BE2C (cell line): ENCODE measurements at places on chromosomes 11 and 22.
A peak's percentile ranks its signal among the peaks of the same experiment; 100 is the strongest.

DNA sequence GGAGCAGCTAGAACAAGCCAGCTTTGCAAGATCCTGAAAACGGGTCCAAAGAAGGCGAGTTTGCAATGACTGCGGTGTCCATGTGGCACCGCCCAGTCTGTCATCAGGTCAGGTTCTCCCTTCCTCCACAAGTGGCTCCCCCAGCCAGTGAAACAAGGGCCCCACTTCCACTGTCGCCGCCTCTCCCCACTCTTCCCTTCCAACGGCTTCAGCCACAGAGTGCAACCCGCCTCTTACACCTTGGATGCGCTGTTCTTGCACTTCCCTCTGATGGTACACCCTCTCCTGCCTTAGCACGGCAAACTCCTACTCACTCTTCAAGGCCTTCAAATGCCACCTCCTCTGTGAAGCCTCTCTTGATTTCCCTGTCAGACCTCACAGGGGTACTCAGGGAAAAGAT, 10.8 kb upstream of the TCF20 start:
- DNase-seq: no peak

DNA sequence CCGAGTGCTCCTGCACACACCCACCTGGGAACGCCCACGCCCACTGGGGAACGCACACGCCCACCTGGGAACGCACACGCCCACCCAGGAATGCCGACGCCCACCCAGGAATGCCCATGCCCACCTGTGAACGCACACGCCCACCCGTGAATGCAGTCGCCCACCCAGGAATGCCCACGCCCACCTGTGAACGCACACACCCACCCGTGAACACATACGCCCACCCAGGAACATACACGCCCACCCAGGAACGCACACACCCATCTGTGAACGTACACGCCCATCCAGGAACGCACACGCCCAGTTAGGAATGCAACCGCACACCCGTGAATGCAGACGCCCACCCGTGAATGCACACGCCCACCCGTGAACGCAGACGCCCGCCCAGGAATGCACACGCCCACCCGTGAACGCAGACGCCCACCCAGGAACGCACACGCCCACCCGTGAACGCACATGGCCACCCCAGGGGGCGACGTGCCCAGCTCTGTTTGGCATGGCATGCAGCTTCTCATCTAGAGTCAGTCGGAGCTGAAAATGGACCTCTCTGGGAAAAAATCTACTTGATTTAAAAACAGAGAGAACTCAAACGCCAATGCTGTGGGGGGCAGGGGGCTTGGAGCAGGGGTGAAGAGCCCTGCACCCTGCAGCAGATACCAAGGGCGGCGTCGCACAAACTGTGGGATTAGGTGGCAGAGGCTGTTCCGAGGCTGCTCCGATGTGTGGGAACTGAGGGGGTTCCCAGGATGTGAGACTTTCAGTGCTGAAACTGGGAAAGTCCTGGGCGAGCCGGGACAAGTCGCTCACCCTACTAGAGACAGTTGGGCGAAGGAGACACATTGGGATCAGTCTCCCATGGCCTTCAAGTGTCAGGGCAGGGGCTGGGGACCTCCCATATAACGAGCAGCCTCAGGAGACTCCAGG, 83.3 kb downstream of the MYEOV start:
- DNase-seq: peak; percentile 7

DNA sequence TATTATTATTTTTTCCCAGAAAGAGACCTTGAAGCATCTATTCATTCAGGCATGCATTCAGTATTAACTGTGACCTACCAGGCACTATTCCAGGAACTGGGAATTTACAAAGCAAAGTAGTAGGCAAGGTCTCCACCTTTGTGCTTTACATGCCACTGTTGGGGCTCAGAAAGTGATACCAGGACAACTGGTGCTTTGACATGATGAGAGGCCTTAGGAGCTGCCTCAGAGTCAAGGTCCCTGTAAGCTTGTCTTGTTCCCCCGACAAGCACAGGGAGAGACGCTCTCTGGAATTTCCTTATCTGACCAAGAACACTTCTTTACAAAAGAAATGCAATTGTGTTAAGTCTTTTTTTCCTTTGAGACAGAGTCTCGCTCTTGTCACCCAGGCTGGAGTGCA, 2.3 kb upstream of the HMOX1 start:
- DNase-seq: no peak

DNA sequence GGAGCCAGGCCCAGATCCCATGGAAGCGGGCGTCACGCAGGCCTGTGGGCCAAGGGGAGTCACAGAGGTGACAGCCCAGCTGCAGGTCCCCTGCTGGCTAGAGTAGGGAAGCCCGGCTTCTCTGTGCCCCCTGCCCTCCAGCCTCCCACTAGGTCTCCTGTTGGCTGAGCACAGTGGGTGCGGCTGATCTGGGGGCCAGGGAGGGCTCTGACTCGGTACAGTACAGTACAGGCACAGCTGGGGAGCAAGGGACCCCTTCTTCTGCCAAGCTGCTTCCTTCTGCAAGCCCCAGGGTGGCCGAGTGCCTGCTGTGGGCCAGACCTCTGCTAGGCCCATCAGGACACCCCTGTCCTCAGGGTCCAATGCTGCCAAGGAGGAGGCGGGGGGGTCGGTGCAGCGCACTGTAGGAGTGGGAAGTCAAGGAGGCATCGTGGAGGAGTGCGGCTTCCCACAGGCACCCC, 10.1 kb downstream of the SUSD2 start:
- DNase-seq: peak; percentile 18

- no peak for DNase-seq
These were observed 138.4 kb upstream of the CCDC90B start for GRCh38 chr11:83424376-83425136.

GRCh38 chr11:96194581-96195374, 148.2 kb downstream of the MAML2 start:
- DNase-seq: no peak

GRCh38 chr22:35690001-35690400, 27.7 kb upstream of the APOL5 start:
- no peak for DNase-seq

GRCh38 chr11:65421794-65422632, 585 bp upstream of the NEAT1 start:
- peak; percentile 93 for DNase-seq

- no peak for DNase-seq
These were observed 1.9 kb upstream of the HEPN1 start for GRCh38 chr11:124917115-124917637.

DNA sequence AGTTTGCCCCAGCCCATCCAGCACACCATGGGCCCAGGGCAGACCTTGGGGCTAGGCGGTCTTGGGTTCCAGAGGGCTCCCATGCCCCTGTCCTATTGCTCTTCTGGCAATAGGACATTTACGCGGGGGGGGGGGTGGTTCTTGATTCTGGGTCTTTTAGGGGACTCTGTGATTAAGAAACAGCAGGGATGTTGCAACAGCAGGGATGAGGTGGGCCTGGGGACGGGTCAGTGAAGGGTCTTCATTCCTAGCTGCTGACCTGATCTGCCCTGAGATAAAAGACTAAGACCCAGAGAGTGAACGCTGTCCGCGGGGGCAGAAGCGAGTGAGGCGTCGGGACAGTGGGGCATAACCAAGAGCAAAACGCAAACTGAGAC, 418 bp upstream of the ADAMTS15 start:
- no peak for DNase-seq

GRCh38 chr11:101880222-101880621, 34.6 kb upstream of the CEP126 start:
- peak; percentile 9 for DNase-seq

- no peak for DNase-seq
These were observed 127.0 kb downstream of the MRTFA start for GRCh38 chr22:40509401-40510134.

GRCh38 chr11:61103851-61104423, 1.6 kb downstream of the CD5 start:
- no peak for DNase-seq

DNA sequence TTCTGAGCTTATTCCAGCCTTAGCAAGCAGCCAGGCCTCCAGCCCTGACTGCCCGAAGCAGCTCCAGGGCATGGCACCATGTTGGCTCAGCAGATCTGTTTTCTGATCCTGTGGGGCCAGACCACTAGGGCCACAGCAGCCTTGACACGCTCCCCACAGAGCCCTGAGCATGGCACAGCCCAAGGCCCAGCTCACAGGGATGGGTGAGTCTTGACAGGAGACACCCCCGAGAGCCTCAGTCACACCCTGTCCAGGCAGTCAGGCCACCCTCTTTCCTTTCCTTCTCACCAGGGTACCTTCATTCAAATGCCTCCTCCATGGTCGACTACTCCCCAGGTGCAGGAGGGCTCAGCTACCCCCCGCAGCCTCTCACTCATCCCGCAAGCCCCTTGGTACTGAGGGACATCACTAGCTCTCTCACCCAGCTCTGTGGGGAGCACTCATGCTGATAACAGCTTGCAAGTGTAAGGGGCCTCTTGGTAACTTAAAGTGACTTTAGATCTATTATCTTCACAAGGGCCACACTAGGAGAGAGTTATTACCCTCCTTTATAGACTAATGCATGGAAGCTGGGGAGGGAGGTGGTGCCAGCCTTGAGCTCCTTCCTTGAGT, 3.9 kb upstream of the CDC42BPG start:
- no peak for DNase-seq

GRCh38 chr11:108933630-108934029, 268.8 kb downstream of the DDX10 start:
- DNase-seq: no peak

DNA sequence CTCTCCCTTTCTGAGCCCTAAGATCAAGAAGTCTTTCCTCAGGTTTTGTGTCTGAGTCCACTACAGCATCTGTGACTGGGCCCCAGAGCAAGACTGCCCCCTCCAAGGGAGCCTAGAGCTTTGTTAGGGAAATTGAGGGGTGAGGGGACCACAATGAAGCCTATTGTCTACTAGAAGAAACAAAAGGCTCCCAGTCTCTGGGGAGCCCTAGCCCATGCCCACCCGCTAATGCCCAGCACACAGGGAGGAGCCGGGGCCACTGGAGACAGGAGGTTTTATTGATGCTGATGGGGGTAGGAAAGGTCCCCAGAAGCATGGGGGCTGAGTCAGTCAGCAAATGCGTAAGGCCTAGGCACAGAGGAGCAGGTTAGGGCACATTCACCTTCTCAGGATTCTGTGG, 14.0 kb downstream of the RHOG start:
- DNase-seq: no peak

GRCh38 chr11:46463701-46464421, 72.3 kb upstream of the CHRM4 start:
- no peak for DNase-seq

DNA sequence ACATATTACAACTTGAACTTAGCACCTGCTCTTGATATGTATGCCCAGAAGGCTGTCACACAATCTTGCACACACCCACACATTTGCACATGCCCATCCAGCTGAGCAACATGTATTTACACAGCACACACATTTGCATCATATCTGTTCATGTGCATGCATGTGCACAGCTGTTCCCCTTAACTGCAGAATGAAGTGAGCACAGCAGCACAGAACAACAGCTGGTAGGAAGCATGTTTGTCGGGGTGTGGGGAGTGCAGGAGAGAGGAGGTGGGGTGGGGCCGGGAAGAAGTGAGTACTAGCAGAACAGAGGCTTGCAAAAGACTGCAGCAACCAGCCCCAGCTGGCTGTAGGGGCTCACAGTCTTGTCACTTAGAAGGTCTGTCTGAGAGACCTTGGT, 296.5 kb downstream of the KIRREL3 start:
- no peak for DNase-seq

GRCh38 chr11:126257764-126258163, 10.9 kb downstream of the SRPRA start:
- no peak for DNase-seq

- DNase-seq: no peak
These were observed 17.6 kb downstream of the IRF7 start for GRCh38 chr11:598005-598680.

GRCh38 chr11:2788168-2789071, 88.6 kb upstream of the KCNQ1OT1 start:
- DNase-seq: no peak

DNA sequence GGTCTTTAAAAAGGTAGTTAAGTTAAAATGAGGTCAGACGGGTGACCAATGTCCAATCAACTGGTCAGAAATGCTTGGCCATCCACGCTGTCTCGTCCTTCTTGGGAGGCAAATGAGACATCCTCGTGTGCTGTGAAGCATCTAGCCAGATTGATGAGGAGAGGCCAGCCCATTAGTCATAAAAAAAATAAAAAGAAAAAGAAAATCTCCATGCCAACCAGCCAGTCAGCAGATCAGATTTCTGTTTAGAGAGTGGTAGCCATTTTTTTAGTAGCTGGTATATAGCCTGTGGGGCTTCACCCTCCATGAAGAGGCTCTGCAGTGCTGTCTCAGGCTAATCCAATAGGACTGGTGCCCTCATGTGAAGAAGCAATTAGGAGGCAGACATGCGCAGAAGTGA, 343.1 kb upstream of the SYN3 start:
- no peak for DNase-seq

DNA sequence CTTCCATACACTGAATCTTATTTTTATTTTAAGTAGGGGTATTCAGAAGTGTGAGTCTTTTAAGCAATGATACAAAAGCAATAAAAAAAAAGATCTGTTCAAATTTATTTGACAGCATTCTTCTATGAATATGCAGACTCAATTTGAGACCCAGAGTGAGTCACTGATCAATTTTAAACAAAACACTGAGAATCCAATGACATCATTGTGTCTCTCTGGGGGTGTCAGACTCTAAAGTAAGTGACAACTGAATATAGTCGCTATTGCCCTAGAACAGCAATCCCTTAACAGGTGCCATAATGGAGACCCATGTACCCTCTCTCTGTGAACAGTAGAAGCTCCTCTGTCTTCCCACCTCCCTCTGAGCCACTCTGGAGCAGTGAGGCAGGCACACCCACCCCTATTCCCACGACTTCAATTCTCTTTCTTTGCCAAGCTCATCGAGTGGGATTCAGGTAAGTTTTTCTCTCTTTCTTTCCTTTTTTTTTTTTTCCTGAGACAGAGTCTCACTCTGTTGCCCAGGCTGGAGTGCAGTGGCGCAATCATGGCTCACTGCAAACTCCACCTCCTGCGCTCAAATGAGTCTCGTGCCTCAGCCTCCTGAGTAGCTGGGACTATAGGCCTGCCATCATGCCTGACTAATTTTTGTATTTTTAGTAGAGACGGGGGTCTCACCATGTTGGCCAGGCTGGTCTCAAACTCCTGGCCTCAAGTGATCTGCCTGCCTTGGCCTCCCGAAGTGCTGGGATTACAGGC, 5.1 kb upstream of the RPS3 start:
- DNase-seq: no peak

- DNase-seq: peak; percentile 81
These were observed 4.5 kb upstream of the NOL12 start for GRCh38 chr22:37681556-37682049.

DNA sequence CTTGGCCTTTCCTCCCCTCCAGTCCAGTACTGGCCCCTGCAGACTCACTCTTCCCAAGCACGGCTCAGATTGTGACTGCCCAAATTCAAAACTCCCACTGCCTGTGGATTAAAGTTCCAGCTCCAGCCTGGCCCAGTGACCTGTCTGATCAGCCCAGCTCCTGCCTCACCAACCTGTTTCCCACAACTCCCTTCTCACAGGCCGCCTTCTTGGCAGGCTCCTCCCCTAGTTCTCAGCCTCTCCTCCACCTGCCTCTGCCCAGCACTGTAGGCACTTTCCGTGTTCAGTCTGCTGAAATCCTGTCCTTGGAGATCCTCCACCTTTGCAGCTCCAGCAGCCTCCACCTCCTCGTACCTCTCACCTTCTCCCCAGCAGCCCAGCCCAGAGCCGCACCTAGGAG, 68.6 kb downstream of the MICAL2 start:
- no peak for DNase-seq

GRCh38 chr11:72781313-72782080, 12.3 kb downstream of the STARD10 start:
- DNase-seq: peak; percentile 59
